ENCODE measurements at places on chromosomes 6 and 20.

- no peak for DNase-seq
Observed at GRCh38 chr6:2565499-2565898, 185.2 kb downstream of the MYLK4 start.

GRCh38 chr20:50376888-50377459 lies 133.2 kb upstream of the PTPN1 start:
- no peak for DNase-seq

DNA sequence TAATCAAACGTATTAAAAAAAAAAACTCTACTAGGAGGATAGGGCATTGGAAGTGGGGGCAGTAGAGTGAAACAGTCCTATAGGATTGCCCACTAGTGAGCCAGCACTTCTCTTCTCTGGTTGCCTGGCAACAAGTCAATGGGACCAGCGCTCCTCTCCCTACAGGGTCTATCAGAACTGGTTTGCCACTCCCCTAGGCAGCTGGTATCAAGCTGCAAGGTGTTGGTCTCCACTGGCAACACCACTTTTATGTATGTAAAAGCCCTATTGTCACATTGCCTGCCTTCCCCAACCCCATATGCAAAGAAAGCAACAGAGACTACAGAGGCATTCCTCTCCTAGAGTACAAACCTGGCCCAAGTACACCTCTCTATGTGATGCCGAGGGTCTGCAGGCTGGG lies 166.9 kb upstream of the MCHR2 start:
- no peak for DNase-seq

GRCh38 chr20:40959325-40960092 lies 69.1 kb upstream of the TOP1 start:
- no peak for DNase-seq

GRCh38 chr6:161644521-161644920 lies 370.7 kb upstream of the AGPAT4 start:
- DNase-seq, result no peak

DNA sequence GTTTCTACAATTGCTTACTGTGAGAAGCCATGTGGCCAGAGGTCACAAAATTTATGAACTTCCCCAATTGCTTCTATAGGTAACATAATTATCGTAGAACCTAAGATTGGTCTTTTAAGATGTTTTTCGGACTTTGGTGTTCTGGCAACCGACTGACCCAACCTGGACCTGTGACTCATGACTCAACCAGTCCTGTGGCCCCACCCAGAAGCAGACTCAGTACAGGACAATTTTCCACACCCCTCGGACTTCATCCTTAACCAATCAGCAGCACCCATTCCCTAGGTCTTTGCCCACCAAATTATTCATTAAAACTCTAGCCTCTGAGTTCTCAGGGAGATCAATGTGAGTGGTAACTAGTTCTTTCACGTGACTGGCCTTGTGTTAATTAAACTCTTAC lies 26.4 kb upstream of the AKAP12 start:
- no peak for DNase-seq

- DNase-seq, result no peak
Observed at GRCh38 chr6:130233330-130233729, 10.6 kb upstream of the SAMD3 start.

DNA sequence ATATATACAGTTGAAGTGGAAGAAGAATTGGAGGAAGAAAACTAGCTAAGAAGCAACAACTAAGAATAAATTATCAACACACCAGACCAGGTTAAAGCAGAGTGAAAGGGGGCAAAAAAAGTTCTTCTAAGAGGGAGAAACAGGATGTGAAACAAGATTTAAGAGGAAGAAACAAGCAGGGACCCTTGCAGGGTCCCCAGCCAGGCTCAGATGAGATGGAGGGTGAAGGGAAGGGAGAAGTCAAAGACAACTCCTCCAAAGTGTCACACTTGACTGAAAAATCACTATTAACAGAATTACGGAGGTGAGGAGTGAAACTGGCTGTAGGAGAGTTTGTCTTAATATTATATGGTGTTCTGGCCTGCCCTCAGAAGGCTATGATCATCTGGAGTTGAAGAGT lies 65.4 kb downstream of the MTFR2 start:
- DNase-seq, result no peak

Data from T-helper 2 cell (primary cell).